ENCODE measurements at places on chromosomes 12 and 14. TPM values are rescaled to one million over a fixed set of nuclear protein-coding genes. Genes with fewer than 3 reads are reported as not detected.

Gene ITGA7
- 10.3 TPM for polyA plus RNA-seq

DNA sequence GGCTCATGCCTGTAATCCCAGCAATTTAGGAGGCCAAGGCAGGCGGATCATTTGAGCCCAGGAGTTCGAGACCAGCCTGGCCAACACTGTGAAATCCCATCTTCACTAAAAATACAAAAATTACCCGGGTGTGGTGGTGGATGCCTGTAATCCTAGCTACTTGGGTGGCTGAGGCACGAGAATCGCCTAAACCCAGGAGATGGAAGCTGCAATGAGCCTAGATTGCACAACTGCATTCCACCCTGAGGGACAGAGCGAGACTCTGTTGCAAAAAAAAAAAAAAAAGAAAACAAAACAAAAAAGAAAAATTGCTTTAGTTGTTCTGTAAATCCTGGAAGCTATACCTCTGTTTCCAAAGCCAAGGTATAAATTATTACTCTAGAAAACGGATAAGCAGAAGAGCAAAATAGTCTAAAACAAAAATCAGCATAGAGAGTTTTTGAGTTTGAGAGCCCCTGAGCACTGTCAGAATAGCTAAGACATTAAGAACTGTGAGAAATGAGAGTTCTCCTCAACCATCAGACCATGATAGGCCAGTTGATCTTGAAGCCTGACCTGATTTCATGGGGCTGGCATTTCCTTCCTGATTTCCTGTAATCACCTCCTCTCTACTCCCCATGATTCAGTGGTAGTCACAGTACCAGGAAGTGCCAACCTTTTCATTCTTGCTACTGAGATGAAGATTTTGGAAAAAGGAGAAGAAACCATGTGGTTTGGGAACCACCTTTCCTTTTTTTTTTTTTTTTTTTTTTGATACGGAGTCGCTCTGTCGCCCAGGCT, 31.7 kb downstream of the ATP2A2 start:
- DNase-seq: no peak

- no peak for DNase-seq
These were observed 70.5 kb upstream of the DIO3 start for GRCh38 chr14:101490771-101491170.

- DNase-seq: no peak
These were observed 77.5 kb downstream of the LIN7A start for GRCh38 chr12:80860206-80860605.

Gene MIP
- not detected for polyA plus RNA-seq

Gene PIWIL1
- 0.82 TPM for polyA plus RNA-seq

GRCh38 chr12:108849660-108850059, 7.7 kb downstream of the SSH1 start:
- no peak for DNase-seq

DNA sequence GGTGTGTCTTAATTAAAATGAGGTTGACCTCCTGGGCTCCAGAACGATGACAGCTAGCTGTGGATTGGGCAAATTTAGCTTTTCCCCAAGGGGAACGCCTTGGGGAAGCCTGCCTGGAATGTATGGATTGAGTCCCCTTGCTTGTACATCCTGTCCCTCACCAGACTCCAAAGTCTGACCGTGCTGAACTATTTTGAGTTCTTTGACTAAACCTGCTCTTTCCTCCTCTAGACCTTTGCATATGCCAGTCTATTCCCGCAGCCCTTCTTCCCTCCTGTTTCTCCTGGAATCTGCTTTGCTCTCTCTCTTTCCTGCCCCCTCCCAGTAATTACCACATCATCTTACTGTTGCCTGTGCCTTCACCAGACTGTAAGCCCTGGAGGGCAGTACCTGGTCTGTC, 11.5 kb upstream of the KDM2B start:
- DNase-seq: no peak

GRCh38 chr12:11059784-11060183, 2.3 kb downstream of the TAS2R46 start:
- DNase-seq: no peak

- DNase-seq: no peak
These were observed 29.4 kb upstream of the FBRSL1 start for GRCh38 chr12:132460571-132460970.

GRCh38 chr14:105292826-105293711, 7.7 kb downstream of the BRF1 start:
- no peak for DNase-seq

- DNase-seq: no peak
These were observed 207.0 kb downstream of the ATP23 start for GRCh38 chr12:58148405-58148804.

GRCh38 chr12:113149361-113150150, at the start of gene CFAP73:
CFAP73 (plus strand) TSS chr12:113149724; CDS start chr12:113149858, 134 bp downstream.
- no peak for DNase-seq

DNA sequence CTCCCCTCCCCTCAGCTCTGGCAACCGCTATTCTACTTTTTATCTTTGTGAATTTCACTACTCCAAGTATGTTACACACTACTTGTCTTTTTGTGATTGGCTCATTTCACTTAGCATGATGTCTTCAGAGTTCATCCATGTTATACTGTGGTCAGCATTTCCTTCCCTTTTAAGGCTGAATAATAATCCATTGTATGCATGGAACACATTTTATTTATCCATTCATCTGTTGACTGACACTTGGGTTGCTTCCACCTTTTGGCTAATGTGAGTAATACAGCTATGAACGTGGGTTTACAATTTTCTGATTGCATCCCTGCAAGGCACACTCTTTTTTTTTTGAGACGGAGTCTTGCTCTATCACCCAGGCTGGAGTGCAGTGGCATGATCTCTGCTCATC, 53.0 kb upstream of the FUT8 start:
- DNase-seq: no peak

DNA sequence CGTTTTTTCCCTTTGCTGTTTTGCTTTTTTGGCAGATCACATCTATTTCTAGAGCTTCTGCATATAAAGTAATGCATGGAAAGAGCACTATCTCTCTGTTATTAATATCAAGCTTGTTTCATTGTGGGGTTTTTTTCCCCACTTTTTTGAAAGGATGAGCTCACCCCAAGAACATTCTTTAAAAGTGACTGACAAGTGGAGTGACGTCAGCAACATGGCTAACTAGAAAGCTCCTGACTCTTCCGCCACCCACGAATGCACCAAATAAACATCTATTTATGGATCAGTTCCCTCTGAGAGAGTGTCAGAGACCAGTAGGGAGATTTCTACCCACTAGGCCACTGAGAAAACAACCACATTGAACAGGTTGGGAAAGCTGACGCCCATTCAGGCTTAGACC, 445.4 kb downstream of the GALC start:
- DNase-seq: no peak

DNA sequence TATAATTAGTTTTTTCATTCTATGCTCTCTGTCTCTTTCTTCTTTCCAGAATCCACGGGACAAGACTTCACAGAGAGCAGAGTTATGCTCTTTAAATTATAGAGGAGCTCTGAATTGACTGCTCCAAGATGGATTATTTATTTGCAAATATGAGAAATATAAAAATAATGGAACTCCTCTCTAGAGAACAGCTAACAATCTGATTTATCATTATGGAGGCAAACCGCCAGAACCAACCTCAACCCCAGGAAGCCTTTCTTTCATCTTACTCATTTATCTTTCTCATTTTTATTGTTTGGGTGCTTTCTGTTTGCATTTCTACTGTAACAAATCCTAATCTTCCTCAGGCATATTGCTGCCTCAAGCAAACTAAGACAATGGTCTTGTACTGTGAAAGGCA, 216.5 kb downstream of the C12orf50 start:
- DNase-seq: no peak

DNA sequence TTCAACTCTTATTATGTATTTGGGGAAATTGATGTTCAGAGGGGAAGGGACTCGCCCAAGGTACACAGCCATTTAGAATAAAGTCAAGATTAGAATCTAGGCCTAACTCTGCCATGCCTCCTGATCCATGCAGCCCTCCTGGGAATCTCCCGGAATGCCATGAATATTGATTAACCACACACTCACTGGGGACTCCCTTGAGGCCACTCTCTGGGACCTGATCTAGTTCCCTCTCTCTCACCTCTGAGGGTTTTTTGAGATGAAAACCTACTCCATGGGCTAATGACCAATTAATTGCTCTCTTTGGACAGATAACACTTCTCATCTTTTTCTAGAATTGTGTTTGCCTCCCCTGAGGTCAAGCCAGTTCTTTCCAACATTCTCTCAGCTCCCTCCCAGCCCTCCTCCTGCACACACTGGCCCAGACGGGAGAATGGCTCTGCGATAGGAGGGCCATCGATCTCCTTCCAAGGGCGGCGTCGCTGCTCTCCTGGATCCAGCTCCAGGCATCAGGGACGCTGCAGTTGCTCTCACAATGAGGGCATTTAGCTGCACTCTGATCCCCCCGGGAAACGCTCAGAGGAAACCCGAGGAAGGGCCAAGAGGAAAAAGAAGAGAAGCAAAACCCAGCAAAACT, 22.6 kb downstream of the WSCD2 start:
- no peak for DNase-seq

Gene SART3
- 68.4 TPM for polyA plus RNA-seq

DNA sequence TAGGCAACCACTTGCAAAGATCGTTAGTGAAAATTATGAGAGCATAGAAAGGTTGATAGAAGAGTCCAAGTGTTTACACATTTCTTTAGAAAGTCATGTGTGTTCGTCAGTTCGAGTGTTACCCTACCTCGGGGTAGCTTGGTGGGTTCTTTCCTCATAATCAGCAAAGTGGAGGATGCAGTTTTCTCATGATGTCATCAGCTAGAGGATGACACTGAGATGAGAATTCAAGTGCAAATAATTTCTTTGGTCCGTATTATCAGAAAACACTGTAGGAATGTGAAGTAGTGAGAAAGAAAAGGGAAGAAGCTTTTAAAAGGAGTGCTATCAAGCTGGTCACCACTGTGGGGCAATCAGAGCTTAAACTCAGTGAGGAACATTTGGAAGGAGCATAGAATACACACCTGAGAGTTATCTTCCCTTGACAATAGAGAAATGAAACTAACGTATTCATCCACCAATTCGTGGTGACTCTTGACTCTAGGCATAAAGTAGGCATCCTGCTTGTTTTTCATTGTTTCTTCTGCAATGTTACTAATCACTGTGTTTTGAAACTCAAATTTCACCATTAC, 1340.9 kb upstream of the TMEM132C start:
- no peak for DNase-seq

Gene HRK
- 0.31 TPM for polyA plus RNA-seq

Gene AKAP5
- 3.6 TPM for polyA plus RNA-seq

DNA sequence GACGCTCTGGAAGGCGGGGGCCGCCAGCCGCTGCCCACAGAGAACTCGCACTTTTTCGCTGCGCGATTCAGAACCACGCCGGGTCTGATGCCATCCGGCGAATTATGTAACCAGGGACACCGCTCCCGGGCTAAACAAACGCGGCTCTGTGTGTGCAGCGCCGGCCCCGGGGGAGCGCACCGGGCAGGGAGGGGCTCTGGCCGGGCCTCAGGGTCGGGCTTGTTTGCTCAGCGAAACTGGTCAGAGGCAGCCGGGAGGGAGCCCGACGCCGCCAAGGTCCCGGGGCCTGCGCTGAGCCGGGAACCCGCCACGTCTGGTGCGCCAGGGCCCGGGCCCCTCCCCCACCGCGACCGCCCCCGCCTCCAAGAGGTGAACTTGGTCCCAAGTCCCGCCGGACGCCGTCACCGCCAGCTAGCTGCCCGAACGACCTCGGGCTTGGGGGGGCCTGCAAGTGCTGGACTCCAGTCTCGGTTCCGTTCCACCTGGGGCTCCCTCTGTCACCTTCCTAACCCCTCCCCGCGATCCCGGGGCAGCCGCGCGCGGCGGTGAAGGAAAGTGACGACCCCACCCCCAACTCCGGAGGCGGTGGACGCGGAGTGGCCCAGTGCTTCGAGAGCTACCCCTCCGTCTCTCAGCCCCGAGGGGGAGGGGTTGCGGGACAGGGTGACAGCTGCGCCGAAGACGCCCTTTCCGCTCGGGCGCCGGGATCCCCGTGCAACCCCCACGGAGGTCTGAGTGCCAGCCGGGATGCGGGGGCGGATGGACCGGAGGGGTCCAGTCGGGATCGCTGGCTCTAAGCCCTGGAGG, 848 bp downstream of the CTDSP2 start:
- peak; percentile 93 for DNase-seq

- DNase-seq: no peak
These were observed 179.6 kb downstream of the SLC35F4 start for GRCh38 chr14:57686304-57686703.

Gene GLIPR1L2
- 0.98 TPM for polyA plus RNA-seq

Gene CACNA2D4
- 1.9 TPM for polyA plus RNA-seq

GRCh38 chr12:11748903-11749302, 99.4 kb downstream of the ETV6 start:
- no peak for DNase-seq

- DNase-seq: no peak
These were observed 17.2 kb upstream of the HECTD1 start for GRCh38 chr14:31224808-31225207.

Gene ACOT4
- polyA plus RNA-seq: 0.85 TPM

- DNase-seq: no peak
These were observed 6.8 kb upstream of the ACRBP start for GRCh38 chr12:6653987-6654386.

GRCh38 chr12:131704509-131704908, 6.4 kb upstream of the SFSWAP start:
- no peak for DNase-seq

Gene FBLN5
- 74.9 TPM for polyA plus RNA-seq

GRCh38 chr12:68850390-68850789, 42.4 kb downstream of the MDM2 start:
- no peak for DNase-seq

Gene CCDC88C
- polyA plus RNA-seq: 28.5 TPM

DNA sequence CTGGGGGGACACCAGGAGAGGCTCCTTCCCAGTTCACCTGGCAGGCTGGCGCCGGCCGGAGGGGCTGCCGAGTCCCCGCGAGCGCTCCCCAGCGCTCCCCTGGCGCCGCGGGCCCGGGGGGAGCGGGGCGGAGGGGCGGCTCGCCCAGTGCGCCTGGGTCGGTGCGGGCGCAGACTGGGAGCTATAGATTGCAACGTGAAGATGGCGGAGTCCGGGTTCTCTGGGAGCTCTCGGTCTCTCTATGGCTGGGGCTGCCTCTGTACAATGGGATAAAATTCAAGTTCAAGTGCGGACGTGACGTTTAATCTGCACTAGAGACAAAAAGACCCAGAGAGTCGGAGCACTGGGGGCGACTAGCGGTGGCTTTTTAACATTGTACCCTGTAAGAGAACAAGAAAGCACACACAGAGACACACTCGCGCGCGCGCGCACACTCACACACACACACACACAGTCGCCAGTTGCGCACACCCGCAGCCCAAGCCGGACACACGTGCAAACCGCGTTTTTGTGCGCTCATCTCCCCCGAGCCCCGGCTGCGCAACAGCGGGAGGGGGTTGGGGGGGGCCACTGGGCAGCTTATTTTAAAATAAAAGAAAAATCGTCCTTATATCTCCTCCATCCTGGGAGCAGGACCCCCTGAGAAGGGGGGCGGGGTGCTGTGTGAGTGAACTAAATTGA, at the start of gene BCL11B:
TSS of gene BCL11B (minus strand) at position 247 of the 681 bp plus-strand sequence. CDS start 979 bp downstream, outside the sequence.
- peak; percentile 28 for DNase-seq

- no peak for DNase-seq
These were observed 14.0 kb downstream of the BEGAIN start for GRCh38 chr14:100573002-100573756.

Gene DDX24
- polyA plus RNA-seq: 135 TPM

All from left lung (tissue), 14 donors.